Stimulated activated memory B cell treated with anti-CD40 and anti-IgM and Interleukin-4, amounts not matched to agents 10 μg/mL and 1 μg/mL and 100 μg/mL, for 72 hours (primary cell): ENCODE measurements at places on chromosomes 7 and 10.

GRCh38 chr7:8379264-8379663 is 54.1 kb upstream of the NXPH1 start:
- no peak for ATAC-seq

GRCh38 chr10:53127686-53128085 is 355.1 kb upstream of the MBL2 start:
- no peak for ATAC-seq

DNA sequence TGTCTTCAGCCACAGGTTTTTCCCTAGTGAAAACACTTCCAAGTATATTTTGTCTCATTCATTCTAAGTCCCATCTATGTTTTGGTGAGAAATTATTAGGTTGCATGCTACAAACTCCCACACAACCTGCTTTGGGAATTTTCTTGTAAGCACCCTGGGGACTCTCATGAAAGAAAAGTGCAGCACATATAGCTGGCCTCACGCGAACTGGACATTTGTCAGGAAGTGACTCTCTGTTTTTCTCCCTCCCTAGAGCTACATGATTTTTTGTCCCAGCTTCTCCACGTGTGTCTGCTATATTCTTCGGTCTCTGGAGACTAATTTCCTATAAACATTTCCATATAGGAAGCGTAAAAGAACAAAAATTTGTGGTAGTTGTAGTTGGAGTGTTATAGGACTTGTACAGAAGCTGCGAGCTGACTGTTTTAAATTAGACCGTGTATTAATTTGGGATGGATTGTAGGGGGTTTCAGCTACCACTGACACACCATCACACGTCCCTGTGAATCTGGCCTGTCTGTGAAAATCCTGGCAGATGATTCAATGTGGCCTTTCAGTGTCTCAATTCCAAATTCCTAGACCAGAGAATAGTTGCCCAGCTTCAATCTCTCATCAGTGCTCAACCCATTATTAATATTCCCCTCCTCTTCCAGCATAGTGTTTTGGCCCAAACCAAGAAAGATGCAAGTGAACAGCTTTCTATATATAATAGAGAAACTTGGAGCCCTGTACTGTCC is 40.2 kb downstream of the ARL4A start:
- no peak for ATAC-seq

GRCh38 chr10:87635498-87636312 is 24.0 kb upstream of the PAPSS2 start:
- peak; percentile 83 for ATAC-seq

GRCh38 chr7:69109879-69110278 is 488.4 kb upstream of the AUTS2 start:
- no peak for ATAC-seq

DNA sequence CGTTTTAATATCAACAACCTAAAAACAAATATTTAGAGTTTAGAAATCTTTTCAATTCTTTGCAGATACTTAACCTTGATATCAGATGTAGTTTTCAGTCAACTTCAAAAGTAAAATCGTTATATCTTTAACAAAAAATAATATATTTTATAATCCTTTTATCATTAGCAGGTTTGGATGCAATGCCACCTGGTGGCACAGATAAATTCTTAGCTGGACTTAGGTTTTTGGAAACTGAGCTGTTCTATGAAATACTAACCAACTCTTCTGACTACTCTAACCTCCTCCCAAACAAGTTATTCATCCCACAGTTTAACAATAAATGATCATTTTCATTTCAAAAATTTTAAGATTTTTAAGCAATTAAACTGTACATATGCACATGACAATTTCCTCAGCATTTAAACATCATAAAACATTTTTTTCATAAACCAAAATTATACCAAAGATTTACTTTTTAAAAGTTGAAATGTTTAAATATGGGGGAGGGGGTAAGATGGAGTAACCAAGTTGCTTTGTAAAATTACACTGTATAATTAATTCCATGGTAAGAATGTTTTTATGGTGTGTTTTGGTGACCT is 56.9 kb downstream of the HIBADH start:
- ATAC-seq = no peak

DNA sequence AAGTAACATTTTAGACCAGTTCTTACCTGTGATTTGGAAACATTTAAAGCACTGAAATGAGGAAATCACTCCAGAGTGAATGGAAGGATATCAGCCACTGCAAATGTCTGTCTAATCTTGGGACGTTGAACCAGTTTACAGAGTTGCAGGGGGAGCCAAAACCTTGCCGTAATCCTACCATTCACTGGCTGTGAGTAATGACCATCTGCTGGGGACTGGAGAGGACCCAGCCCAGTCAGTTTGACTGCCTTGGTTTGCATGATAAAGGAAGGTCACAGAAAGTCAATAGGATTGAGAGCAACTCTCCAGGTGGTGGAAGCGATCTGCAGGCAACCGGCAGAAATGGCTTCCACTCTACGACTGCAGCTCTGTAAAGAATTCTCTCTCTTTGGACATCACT is 167.2 kb downstream of the AKR1D1 start:
- ATAC-seq = no peak

DNA sequence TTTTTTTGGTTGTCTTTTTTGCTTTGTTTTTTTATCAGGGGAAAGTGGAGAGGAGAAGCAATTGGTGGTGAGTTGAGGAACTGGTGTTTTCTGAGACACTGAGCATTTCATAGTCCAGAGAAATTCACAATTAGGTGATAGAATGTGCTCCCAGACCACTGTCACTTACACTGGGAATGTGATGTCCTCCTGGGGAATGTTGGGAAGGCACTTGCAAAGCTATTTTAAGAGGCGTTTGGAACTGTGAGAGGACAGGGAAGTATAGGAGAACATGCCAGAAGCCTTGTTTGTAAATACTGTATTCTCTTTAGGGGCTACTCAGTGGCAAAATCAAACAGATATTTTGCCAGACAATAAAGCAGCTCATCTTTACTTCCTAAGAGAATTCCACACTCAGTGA is 16.0 kb downstream of the CHRM2 start:
- ATAC-seq = no peak

DNA sequence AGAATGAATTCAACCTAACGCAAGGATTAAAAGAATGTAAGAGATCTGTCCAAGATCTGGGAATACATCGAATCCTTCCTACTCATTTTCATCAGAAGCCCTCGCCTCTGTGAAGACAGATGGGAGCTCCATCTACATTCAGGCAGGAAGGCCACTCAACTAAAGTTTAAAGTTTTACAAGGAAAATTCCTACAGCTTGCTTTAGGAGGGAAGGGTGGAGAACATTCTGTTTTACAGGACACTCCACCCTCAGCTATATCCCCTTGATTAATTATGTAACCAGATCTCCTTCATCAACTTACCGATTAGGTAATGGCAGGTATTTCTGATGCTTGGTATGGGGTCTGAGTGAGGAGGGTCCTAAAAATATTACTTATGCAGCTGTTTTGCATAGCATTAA is 5.6 kb upstream of the AHR start:
- no peak for ATAC-seq

GRCh38 chr10:17290226-17290625 is 62.2 kb downstream of the VIM start:
- ATAC-seq = no peak

- no peak for ATAC-seq
Observed at GRCh38 chr7:100191775-100192174, 14.1 kb downstream of the STAG3 start.

DNA sequence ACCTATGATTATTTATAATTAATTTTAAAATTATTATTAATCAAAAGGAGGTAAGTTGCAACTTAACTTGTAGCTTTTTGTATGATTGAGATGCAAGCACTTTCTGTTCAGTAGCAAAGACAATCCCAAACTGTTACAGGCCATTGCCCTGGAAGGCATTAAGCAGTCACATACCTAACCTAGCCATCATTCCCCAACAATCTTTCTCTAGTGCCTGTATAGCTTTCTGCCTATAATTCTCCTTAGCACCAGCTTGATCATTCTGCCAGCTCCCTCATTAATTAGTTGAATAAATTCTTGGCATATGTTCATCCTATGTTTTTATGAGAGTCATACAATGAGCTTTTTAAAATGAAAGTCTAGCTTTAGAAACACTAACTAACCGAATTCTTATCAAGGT is 178.9 kb upstream of the TMEM106B start:
- ATAC-seq = no peak

DNA sequence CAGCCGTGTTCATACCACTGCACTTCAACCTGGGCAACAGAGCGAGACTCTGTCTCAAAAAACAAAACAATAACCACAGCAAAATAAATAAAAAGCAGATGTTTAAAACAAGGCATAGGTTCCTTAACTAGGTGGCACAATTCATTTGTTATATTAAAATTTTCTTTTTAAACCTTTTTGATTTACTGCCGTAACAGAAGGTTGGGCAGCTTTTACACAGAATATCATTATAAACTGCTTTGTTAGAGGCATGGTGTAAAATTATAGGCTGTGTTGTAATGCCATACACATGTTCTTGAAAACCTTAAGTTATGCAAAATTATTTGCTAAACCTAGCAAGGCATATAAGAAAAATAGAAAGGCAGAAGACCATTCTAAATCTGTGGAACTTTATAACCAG is 84.4 kb downstream of the MKLN1 start:
- ATAC-seq = no peak

DNA sequence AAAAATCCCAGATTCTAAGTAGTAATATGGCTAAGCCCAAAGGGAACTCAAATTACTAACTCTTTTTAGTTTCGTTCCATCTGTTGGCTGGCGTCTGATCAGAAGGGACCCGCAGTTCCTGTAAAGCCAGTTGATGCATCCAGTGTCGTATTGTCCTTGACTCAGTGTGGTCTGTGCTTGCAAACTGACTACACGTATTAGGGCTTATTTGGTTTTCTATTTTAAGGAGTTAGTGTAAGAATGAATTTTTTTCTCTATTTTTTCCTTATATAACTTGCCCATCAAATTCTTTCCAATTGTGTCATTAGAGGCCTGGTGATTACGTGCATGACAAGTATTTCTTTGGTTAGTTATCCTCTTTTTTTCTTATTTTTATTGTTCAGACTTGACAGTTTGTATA is 9.7 kb downstream of the ABCA13 start:
- ATAC-seq = no peak

GRCh38 chr7:29457565-29458011 is 106.0 kb upstream of the PRR15 start:
- ATAC-seq = no peak

- ATAC-seq = no peak
Observed at GRCh38 chr10:94630017-94630688, 53.4 kb upstream of the CYP2C18 start.

DNA sequence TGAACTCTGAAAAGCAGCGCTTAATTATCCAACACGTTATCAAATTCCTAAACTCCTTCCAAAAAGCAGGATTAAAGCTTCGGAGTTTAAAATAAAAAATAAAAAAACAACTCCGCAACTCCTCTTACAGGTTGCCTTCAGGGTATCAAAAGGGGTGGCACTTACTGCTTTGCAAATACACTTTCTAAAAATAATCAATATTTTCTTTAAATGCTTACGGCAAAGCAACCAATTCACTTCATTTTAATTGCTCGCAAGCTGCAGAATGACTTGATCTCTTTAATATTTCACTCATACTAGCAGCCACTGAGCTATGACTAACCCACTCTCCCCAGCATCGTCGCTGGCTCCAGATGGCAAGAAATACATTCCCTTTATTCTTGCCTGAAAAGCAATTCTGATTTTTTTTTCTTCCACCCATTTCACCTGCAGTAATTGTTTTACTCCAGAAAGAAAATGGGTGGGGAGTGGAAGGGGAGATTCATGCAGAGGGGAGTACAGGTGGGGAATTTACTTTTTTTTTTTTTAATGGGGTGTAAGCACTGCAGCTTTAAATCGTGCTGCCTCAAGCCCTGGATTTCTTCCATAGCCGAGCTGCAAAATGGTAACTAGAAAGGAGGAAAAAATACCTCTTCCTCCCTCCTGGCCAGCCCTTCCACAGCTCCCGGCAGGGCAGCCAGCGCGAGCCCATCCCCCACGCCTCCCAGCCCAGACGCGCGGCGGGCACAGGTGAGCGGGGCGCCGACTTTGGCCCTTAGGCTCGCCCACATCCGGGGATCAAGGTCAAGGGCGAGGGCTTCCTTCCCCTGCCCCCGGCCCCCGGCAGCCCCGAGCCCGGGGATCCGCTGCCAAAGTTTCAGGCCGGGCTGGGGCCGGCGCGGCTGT is 54.2 kb upstream of the FHIP2A start:
- peak; percentile 54 for ATAC-seq

DNA sequence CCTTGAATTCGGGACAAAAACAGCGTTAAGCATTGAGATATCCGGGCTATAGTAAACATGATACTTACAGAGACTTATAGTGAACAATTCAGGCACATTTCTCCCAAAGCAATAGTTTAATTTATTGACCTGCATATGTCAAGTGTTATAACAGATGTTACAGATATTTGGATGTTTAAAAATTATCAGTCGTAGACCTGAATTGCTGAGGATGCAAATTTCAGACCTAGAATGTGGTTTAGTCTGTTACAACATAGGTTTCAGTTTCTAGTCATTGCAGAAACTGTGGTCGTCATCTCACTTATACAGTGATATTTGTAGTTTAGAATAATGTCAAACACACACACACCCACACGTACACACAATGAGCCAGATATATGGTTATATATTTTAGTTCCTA is 85.2 kb downstream of the VTI1A start:
- peak; percentile 87 for ATAC-seq

GRCh38 chr10:1308173-1308961 is 252.2 kb downstream of the WDR37 start:
- no peak for ATAC-seq

DNA sequence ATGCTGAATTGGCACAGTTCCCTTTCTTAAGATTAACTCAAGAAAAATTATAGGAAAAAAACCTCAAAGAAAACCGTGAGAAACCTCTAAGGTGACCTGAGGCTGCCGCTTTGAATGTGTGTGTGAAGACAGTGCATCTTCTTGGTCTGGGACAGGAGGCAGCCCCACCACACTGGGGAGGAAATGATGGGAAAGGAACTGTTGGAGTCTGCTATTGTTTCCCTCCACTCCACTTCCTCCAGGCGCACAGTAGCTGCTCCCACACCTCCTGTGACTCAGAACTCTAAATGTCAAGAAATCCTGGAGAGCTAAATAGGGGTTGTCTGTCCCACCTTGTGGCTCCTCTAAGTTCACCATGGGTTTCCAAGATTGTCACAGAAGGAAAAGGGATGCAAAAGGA is 179.4 kb downstream of the PDE1C start:
- ATAC-seq = no peak

GRCh38 chr7:94394437-94395140 is at the start of gene COL1A2:
Gene COL1A2, plus strand, starts transcription at chr7:94394895. Its CDS starts 137 bp downstream, at chr7:94395032.
- ATAC-seq = peak; percentile 60

- no peak for ATAC-seq
Observed at GRCh38 chr7:50603287-50603686, 38.1 kb upstream of the DDC start.

DNA sequence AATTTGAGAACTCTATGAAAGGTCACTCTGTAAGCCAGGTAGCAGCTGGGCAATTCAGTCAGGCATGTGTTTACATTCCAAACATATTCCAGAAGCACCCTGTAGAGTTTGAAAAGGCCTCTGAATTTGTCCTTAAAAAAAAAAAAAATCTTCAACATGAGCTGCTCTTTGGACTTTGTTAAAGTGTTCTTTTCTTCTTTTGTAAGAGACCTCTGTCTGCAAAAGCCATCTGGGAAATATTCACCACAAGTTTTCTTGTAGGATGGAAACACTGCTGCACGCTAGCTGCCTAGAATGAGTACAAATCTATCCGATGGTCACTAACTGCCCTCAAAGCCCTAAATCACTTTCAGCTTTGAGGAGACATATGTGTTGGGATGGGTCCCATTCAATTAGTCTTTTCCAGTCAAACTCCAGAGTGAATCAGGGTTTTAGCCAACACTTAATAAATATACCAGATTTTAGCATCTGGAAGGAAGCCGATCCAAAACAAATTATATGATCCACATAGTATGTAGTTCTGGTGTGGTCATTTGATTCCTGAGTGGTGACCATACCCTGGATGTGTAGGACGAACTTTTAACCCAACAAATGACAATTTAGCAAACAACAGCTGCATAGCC is 85.9 kb downstream of the CD36 start:
- ATAC-seq = no peak
